ENCODE measurements at places on chromosomes 2 and 18.

DNA sequence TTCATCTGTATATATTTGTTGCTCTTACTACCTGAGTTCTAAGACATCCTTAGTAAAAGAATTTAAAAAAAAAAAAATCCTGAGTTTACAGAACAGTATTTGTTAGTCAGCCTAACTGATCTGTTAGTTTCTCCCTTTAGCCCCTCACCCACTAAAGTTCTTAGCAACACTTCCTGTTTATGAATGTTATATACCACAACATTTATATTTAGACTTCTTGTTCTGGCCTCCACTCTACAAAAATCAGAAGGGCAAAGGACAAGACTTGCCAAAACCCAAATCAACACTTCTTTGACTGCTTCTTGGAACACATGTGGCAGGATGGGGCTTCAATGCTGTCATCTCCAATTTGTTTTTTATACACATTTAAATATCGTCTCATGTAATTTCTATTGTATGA is 71.1 kb downstream of the MGAT5 start:
- no peak for DNase-seq

DNA sequence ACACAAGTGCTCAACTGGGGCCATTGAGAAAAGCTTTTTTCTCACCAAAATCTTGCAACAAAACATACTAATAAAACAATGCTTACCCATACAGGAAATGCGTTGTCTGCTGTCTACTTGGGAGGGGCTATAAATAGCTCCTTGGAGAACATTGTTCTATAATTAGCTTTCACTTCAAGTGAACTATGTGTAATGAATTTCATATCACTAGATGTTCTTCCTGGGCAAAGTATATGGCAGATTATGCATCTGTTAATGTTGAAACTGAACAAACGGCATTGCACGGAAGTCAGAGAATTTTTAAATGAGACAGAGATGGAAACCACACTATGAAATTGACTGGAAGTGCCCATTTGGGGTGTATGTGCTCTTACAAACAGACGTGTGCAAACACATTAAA is 6.4 kb upstream of the NPAS2 start:
- DNase-seq = no peak

DNA sequence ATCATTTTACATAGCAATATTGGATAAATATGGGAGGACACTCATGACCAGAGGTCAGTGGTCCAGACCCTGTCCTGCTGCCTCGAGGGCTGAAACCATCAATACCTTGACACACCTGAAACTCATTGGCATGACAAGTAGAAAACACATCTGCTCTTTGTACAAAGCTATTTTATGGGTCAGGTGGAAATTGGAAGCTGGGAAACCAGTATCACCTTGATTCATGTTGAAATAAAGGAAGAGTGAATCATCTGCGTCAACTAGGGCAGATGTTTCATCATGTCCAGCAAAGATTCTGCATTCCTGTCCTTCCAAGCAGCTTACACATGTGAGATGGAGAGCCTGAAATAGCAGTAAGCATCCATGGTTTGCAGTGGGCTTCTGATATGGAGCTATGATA is 80.0 kb upstream of the ERBB4 start:
- no peak for DNase-seq

- no peak for DNase-seq
These were observed 41.7 kb upstream of the TBR1 start for GRCh38 chr2:161374446-161374845.

- no peak for DNase-seq
These were observed 131.8 kb downstream of the MREG start for GRCh38 chr2:215881582-215881981.

- no peak for DNase-seq
These were observed 27.4 kb downstream of the FABP1 start for GRCh38 chr2:88100489-88100858.

DNA sequence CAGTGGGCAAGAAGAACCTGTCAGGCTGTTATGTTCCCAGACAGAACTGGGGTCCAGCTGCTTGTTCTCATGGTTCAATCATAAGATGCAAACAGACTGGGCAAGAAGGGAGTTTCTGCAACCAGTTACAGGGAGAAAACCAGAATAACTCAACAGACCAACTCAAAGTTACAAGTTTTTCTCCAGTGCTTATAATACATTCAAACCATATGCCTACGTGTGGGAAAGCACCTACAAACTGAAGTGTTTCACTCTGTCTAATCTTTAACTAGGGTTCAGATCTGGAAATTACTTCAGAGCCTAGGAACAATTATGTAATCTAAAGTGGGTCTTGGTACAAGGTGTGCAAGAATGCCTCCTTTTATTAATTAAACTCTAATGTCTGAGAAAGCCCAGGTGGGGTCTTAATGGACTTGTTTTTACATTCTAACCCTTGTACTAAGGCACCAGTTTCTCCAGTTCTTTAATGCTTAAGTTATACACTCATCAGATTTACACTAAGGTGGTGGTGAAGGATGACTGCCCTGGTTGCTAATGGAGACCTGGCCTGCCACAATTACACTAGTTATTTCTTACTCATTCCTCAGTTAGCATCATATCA is 951.9 kb downstream of the TSN start:
- DNase-seq = no peak

GRCh38 chr18:32980896-32981295 is 208.1 kb upstream of the KLHL14 start:
- DNase-seq = no peak

DNA sequence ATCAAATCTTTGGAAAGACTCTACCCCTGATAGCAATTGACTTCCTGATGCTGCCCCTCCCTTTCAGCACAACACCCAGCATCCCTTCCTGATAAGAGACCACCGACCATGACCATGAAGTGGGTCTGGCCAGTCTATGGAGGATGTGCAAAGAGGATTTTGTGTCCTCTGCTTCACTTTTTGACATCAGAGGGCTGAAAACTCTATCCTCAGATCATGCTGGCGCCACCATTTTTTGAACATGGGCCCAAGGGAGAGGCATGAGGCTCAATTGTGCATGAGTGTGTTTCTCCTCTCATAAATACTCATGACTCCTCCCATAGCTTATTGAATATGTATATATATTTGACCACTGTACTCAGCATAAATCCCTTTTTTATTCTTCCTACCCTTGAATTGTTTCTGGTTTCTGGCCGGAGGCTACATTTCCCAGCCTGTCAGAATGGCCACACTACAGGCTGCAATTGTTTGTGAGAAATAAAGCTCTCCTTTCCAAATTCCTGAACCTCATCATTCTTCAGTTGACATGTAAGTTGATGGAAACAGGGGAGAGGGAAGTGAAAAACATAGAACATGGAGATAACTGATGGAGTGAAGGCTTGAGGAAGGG is 314.1 kb downstream of the MYCN start:
- DNase-seq = no peak

GRCh38 chr2:146258071-146258470 is 1586.8 kb upstream of the ACVR2A start:
- DNase-seq = no peak

DNA sequence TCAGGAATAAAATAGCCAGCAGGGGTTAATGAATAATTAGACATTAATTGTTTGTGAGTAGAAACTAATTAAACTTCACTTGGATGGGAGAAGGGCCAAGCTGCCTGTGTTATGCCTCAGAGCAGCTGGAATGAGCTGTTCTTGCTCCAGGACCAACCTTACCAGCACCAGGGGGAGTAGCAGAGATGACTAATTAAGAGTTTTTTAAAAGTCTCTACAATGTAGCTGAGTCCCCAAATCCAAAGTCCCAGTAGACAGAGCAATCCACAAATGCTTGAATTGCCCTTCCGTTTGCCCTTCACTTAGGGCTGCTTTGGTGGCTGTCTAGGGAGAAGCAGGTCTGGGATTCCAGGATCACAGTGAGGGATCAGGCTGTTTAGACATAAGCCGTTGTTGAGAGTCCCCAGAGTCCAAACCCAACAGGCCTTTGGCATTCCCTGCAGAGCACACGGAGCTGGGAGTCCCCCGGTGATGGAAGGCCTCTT is 59.4 kb downstream of the RHOB start:
- no peak for DNase-seq

DNA sequence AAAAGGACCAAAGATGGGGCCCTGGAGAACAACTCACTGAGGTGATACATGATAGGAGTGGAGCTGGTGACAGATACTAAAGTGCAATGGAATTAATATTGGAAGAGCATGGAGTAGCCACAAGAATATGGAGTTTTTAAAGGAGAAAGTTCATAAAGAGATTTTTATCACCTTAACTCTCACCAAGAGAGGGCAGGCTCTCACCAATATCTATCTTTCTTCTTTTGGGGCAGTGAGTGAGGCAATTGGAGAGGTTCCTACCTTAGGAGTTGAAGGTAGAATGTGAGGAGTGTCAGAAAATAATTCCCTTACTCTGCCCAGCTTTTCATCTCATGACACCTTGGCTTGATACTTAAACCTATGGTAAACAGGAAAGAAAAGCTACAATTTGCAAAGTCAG is 233.7 kb upstream of the CWC22 start:
- no peak for DNase-seq

Data from cerebellar nuclear complex (tissue), 1 donor.